ENCODE measurements at places on chromosomes 5 and 9. TPM values are rescaled to one million over a fixed set of nuclear protein-coding genes. Genes with fewer than 3 reads are reported as not detected.

- DNase-seq = no peak
Observed at GRCh38 chr5:144712090-144712489, 541.4 kb downstream of the KCTD16 start.

- no peak for DNase-seq
Observed at GRCh38 chr9:89497257-89497963, 503 bp downstream of the SEMA4D start.

- DNase-seq = no peak
Observed at GRCh38 chr9:17291766-17292165, 156.9 kb downstream of the CNTLN start.

DNA sequence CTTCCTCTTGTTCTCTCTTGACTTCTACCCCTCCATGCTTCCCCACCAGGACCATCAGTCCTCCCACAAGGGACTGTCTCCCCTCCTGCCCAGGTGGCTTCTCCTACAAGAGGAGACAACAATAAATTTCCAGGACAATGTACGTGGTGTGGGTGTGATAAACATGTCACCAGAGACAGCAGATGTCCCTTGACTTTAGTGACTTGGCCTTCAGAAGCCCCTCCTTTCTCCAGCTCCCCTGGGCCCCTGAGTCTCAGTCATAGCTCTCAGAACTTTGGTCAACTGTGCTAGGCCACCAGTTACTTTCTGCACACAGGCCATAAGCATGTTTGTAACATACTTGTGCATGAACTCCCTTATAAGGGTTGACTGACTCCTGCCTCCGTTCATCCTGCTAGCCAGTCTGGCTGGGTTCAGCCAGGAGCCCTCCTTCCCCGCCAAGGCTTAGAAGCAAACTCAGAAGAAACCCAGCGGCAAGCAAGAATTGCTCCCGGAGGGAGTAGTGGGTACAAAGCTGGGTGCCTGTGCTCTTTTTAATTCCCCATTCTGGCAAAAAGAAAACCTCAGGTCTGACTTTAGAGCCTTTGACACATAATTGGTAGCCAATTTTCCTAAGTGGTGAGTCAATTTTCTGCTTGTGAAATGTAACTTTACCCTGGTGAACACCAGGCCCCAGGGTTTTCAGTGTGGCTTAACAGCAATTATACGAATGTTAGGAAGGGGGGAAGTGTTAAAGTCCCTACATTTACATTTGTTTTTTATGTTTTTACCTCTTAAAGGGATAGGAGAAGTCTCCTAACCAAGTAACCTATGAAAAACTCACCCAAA, 49.2 kb downstream of the EBF1 start:
- no peak for DNase-seq

GRCh38 chr5:106376522-106376921, 1294.2 kb downstream of the EFNA5 start:
- DNase-seq = no peak

DNA sequence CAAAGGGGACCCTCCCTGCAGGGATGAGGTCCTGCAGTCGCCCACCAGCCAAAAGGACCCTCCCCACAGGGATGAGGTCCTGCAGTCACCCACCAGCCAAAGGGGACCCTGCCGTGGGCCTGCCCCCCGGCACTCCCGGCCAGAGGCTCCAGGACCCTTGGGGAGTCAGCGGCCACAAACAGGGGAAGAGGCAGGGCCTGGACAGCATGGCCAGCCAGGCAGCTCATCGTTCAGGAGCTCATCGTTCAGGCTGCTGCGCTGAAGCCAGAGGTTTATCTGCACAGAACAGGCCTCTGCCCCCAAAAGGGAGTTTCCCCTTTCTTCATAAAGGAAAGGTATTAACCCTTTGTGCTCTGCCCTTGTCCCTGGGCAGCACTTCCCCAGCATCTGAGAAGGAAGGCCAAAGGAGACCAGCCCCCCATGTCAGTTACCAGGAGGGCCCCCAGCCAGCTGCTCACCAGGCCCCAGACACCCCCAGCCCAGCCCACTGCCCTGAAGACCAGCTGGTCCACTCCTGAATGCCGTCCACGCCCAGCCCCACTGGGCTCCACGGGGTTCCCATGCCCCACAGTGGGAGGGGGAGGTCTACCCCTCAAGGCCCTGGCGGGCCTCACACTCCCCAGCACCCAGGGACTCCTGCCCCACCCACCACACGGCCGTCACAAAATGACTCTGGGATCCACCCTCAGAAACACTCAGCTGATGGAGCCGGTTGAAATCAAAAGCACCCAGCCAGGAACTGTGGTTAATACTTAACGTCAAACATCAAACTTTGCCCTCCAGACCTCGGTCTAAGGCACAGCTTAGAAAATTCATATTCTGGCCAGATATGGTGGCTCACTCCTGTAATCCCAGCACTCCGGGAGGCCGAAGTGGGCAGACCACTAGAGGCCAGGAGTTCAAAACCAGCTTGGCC, 6.3 kb downstream of the SLC12A7 start:
- DNase-seq = no peak

- no peak for DNase-seq
Observed at GRCh38 chr9:72906810-72907209, 46.0 kb downstream of the ALDH1A1 start.

- DNase-seq = no peak
Observed at GRCh38 chr5:88827997-88828396, 55.0 kb downstream of the MEF2C start.

DNA sequence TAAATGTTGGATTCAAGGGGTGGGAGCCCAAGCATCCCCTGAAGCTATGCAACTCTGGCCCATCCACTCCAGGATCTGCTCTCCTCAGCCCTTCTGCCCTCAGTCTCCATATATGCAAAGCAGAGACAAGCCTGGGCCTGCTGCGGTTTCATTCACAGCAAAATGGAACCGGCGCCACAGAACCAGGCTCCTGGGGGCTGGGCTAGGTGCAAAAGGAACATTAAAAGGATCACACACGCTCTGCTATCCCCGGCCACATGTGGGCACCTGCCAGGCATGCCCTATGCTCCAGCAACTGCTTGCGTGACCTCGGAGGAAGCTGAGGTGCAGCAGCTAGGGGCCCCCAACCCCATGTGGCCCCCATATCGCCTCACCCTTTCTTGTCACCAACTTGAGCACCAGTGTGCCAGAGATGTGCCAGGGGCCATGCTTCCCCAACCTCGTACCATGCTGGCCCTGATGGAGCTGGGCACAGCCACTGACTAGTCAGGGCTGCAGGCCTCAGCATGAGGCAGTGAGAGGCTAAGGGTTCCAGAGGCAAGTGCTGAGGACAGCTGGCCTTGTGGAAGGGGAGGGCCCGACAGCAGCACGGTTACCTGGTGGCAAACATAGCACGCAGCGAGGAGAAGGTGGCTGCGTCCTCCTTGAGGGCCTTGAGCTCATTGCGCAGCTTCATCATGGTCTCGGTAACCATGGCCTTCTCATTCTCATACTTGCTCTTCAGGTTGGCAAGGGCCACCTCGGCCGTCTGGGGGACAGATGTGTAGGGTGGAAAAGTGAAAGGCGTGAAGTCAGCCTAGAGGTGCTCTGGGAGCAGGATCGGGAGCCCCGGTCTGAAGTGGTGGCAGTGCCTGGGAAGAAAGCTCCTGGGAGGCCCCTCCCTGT, 47.2 kb downstream of the BICD2 start:
- DNase-seq = no peak

DNA sequence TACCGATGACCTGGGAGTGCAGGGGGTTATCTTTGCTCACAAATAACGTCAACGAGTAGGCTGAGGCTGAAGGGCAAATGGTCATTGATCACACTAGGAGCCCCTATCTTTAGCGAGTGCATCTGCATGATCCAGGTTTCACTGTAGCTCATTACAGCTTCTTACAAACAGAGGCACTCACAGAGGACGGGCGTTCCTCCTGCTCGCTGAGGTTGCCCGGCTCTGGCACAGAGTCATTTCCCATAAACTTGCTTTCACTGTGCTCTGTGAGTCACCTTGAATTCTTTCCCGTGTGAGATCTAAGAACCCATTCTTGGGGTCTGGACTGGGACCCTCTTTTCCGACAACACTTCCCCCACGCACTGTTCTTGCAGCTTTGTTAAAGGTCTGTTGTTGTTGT, 1.9 kb upstream of the PAEP start:
- DNase-seq = no peak

DNA sequence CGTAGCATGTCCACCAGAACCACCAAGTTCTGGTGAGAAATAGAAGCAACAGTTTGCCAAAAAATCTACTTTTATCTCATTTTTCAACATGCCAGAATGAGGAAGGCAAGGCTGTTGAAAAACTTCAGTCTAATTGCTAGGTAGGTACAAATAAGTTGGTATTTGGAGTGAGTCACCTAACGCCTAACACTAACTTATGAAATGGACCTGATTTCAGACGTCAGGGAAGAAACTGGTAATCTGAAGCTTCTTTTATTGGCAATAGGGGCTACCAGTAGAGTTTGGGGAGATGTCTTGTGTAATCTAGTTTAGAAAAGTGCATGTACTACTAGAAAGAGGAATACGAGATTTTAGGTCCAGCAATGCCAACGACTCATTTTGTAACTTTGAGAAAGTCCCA, 4.4 kb upstream of the PDE6A start:
- DNase-seq = no peak

Gene TRIM41
- total RNA-seq = 11.7 TPM

Gene PCDHB9
- 0.04 TPM for total RNA-seq

Gene MYORG
- total RNA-seq = 5.7 TPM

Gene FST
- total RNA-seq = 1.4 TPM

Gene MCIDAS
- 0.13 TPM for total RNA-seq

Gene TRIM36
- 0.74 TPM for total RNA-seq

Gene TEK
- total RNA-seq = 100 TPM

Gene TMC1
- 0.99 TPM for total RNA-seq

Gene BAAT
- total RNA-seq = not detected
